ENCODE measurements at places on chromosomes 5 and 9.
A peak's percentile ranks its signal among the peaks of the same experiment; 100 is the strongest.

- DNase-seq: no peak
Measured at GRCh38 chr5:1493413-1493812, 30.3 kb downstream of the LPCAT1 start.

- DNase-seq: no peak
Measured at GRCh38 chr9:112375361-112375760, 4.5 kb upstream of the HSDL2 start.

- no peak for DNase-seq
Measured at GRCh38 chr9:110208031-110208430, at the start of gene C9orf152. C9orf152 (minus strand) TSS chr9:110208159; CDS start chr9:110207579, 580 bp downstream.

DNA sequence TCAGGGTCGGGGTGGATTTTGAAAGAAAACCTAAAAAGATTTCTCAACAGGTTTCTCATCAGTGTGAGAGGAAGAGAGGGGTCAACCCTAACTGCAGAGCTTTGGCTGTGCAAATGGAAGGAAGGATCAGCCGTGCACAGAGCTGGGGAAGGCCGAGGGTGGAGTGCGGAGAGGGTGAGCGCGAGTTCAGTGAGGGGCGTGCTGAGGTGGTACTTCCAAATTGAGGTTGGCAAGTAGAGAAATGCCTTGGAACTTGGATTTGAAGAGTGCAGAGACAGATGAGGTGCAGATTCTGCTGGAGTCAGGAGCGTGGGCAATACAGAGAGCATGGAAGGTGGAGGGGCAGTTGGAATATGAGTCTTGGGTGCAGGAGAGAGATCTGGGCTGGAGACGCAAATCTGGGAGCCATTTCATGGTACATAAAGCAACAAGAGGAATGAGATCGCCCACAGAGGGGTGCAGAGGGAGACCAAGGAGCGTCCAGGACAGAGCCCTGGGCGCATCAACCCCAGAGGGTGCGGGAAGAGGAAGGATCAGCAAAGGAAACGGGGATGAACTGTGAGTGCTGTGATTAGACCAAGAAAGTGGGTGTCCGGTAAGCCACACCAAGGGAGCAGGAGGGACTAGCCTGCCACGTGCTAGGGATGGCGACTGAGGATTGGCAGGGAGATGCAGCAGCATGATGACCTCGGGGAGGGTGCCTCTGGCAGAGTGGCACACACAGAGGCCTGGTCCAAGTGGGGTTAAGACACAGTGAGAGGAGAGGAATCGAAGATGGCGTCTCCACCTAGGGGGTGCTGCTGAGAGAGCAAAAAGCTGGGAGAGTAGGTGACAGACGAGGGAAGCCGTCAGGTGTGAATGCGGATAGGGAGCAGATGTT is 105.8 kb downstream of the ADAMTS2 start:
- DNase-seq: no peak

DNA sequence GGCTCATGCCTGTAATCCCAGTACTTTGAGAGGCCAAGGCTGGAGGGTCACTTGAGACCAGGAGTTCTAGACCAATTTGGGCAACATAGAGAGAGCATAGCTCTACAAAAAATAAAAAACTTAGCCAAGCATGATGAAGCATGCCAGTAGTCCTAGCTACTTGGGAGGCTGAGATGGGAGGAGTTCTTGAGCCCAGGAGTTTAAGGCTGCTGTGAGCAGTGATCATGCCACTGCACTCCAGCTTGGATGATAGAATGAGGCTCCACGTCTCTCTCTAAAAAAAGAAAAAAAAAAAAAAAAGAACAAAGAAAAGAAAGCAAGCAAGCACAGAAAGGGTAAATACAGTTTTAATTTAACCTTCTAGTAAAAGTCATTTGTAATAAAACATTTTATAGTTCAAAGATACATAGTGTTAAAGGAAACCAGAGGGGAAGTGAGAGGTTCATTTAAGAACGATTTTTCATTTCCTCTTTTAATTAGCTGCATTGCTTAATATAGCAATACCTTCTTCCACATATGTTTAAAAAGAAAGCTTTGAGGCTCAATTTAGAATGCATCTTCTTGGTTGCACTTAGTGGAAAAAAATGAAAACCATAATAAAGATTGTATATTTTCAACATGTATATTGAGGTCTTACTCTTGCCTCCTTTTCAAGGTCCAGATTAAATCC is 14.9 kb downstream of the GAPT start:
- DNase-seq: no peak

GRCh38 chr9:82934949-82935348 is 128.0 kb downstream of the RASEF start:
- DNase-seq: peak; percentile 27

- no peak for DNase-seq
Measured at GRCh38 chr5:10665799-10666198, 95.2 kb downstream of the DAP start.

DNA sequence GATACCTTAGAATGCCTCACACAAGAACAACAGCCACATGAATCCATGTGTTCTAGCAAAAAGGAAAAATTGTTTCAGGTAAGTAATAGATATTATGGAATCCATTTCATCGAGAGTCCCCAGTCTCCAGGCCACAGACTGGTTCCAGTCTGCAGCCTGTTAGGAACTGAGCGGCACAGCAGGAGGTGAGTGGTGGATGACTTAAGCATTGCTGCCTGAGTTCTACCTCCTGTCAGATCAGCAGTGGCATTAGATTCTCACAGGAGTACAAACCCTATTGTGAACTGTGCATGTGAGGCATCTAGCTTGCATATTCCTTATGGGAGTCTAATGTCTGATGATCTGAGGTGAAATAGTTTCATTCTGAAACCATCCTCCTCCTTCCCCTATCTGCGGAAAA is 207.0 kb downstream of the CSNK1G3 start:
- no peak for DNase-seq

DNA sequence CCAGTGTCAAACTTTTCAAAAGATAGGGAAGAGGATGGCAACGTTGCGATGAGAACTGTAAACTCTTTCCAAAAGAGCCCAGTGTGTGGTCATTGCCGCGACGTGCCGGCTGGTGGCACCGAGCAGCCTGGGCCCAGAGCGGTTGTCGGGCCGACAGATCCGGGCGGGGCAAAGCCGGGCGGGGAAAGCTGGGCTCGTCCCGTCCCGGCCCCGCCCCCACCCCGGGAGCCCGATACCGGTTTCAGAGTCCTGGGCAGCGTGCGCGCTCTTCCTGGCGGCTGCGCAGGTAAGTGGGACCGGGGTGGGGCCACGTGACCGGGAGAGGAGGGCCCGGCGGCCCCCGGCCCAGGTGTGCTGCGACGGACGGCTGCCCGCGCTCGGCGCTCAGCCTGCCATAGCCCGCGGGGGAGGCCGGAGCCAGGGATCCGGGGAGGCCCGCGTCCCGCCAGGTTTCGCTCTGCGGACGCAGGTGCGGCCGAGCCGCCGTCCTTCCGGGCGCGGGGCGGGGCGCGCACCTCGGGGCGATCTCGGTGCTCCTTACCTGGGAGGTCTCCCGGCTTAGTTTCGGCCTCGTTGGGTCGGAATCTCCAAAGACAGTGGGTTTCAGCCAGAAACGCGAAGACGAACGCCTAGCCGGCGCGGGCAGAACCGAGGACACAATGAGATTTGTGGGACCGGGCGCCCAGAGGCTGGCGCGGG is at the start of gene MARVELD2:
Gene MARVELD2, plus strand, starts transcription at position 232 of the 699 bp plus-strand sequence. CDS start 4,270 bp downstream, outside the sequence.
- no peak for DNase-seq

- DNase-seq: no peak
Measured at GRCh38 chr5:156963125-156963524, at the start of gene TIMD4. TIMD4 (minus strand) TSS chr5:156963226; CDS start chr5:156963198, 28 bp downstream.

DNA sequence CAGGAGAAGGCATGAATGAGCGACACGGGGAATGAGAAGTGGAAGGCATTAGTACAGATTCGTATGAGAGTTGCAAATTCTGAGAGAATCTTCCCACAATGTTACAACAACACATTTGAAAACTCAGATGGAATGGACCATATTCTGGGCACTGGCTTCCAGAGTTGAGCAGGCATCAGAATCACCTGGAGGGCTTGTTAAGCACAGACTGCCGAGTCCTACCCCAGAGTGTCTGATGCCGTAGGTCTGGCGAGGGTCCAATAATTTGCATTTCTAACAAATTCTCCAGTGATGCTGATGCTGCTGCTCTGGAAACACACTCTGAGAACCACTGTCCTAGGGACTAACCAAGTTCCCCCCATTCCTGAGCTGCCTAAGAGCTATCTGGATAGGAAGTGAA is 2.9 kb upstream of the TLX3 start:
- no peak for DNase-seq

GRCh38 chr9:4663956-4664355 is 1.9 kb downstream of the PLPP6 start:
- no peak for DNase-seq

DNA sequence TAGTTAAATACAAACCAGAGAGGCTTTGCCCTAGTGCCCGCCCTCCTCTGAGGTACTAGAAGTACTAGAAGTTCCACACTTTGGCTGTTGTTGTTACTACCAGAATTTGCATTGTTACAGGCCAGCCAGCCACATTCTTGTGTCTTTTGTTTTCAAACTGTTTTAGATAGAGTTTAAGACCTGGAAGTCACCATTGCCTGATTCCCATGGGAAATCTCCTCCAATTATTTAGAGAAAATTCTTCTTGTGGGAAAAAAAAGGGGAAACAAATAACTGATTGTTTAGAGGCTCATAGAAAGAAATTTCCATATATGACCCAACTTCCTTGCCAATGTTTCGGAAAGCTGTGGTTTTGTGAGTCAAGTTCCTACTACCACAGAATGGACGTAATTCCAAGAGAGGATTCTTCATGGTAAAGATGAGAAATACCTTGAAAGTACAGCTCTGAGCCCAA is 252.2 kb downstream of the GOLPH3 start:
- DNase-seq: no peak

DNA sequence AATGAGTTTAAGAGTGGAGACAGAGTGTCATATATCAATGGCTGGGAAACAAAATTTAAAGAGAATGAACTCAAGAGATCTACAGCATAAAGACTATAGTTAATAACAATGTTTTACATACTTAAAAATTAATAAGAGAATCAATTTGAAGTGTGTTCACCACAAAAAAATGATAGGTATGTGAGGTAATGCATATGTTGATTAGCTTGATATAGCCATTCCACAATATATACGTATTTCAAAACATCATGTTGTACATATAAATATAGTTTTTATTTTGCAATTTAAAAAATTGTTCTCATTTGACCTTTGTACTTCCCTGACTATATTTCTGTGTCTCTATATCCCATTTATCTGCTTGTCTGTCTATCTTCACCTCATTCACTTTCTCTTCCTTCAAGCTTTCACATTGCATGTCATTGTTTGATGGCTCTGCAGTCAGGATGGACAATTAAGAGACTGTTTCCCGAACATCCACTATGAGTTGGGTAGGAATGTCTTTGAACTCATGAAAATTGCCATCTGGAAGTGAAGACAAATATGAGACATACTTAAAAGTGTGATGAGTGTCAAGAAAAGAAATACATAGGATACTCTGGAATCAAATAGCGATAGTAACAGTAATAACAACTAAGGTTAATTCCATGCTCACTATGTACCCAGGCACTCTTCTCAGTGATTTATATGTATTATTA is 359.9 kb upstream of the ACTBL2 start:
- DNase-seq: no peak

DNA sequence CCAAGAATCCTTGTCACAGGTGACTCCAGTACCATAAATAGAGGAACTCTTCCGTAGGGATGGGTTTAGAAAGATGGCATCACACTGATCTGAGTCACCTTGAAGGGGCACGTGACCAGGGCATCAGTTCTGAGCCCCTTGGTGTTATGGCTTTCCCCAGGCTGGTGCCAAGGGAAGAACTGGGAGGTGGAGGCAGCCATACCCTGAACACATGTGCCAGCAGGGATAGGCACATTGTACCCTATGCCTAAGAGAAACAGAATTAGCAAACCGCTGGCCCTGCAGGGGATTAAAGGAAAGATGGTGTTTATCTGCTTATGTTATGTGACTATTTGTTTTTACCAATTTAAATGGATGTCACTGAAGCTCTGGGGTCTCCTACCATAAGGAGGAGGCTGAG is 196.2 kb downstream of the RGS3 start:
- no peak for DNase-seq

DNA sequence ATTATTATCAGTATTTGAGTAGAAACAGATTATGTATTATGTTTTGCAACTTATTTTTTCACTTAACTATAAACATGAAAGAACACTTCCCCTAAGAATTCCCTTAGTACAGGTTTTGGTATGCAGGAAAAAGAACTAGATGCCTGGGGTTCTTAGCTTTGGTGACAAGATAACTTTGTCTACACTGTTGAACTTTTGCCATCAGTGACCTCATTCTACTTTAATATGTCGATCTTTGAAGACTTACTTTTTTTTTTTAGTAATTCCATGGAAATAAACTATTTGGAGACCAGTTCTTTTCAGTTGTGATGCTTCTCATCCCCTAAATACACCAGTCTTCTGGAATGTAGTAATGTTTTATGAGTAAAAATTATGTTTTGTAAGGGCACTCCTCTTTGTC is 34.3 kb downstream of the ZNF462 start:
- DNase-seq: no peak

DNA sequence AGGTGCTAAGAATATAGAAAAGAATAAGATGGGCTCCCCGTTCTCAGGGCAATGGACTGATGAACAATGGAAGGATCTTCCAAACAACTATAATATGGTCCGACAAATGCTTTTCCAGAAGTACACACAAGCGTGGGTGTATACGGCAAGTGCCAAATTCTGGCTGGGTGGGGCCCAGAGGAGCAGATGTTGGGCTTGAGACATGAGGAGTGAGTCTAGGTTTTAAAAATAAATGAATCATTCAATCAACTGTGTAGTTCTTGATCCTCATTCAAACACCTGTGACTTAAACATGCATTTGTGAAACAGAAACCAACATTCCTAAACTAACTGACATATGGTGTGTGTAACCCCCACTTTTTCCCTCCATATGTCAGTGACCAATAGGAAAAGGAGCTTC is 47.9 kb downstream of the MFAP3 start:
- peak; percentile 5 for DNase-seq

Data from HFF-Myc (cell line).